Astrocyte (in vitro differentiated cells and primary cell): ENCODE measurements at places on chromosomes 16 and 17. TPM values are rescaled to one million over a fixed set of nuclear protein-coding genes. Genes with fewer than 3 reads are reported as not detected.
A peak's percentile ranks its signal among the peaks of the same experiment; 100 is the strongest.

DNA sequence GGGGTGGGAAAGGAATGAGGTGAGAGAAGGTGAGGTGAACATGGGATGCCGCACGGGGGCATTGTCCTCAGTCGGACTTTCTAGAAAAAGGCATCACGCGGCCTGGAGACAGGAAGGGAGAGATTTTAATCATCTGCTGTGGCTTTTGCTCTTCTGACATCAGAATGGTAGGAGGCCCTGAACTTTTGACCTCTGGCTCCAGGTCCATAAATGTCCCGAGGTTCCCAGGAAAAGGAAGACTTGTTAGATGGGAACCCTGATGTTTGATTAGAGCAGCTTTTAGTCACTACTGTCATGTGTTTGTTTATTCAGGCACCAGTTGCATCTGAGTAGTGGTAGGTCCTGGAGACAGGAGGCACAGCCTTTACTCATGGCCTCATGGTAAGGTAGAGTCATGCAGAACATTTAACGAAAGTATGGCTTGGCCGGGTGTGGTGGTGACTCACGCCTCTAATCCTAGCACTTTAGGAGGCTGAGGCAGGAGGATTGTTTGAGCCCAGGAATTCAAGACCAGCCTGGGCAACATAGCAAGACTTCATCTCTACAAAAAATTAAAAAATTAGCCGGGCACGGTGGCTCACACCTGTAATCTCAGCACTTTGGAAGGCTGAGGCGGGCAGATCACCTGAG, 203.1 kb downstream of the MSI2 start:
- no peaks in the 10 kb centered on the region for H3K27me3 ChIP-seq
- DNase-seq: peak; percentile 92
- H3K27ac ChIP-seq: peak overlapping the region; percentile 48
- peaks cover 50% of the 10 kb centered on the region for H3K4me1 ChIP-seq
- H3K36me3 ChIP-seq: no peaks in the 10 kb centered on the region

- DNase-seq: no peak
- no peaks in the 10 kb centered on the region for H3K4me1 ChIP-seq
- H3K27me3 ChIP-seq: peaks cover 13% of the 10 kb centered on the region
- no peak overlapping the region for H3K27ac ChIP-seq
- no peak overlapping the region for H3K4me3 ChIP-seq
- H3K36me3 ChIP-seq: no peaks in the 10 kb centered on the region
Observed at GRCh38 chr17:58277107-58277801, 3.5 kb downstream of the MPO start.

DNA sequence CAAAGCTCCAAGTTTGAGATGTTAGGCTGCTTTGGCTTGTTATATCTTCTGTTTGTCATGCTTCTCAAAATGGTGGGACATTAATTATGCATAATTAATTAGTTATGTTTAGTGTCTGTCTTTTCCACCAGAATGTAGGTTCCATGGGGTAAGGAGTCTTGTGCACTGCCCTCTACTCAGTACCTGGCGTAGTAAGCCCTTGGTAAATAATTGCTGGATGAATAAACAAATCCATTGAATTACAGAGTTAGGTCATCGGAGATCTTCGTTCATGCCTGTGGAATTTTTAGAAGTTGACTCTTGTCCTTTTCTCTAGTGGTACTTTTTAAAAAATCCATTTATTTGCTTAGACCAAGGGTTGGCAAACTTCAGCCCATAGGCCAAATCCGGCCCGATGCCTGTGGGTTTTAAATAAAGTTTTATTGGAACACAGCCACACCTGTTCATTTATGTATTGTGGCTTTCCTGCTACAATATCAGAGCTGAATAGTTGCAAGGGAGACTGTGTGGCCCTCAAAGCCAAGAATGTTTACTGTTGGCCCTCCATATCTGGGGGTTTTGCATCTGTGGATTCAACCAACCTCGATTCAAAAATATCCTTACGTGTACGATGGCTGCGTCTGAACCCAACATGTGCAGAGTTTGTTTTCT, 524.8 kb upstream of the EEF2KMT start:
- no peaks in the 10 kb centered on the region for H3K36me3 ChIP-seq
- H3K27me3 ChIP-seq: no peaks in the 10 kb centered on the region
- H3K27ac ChIP-seq: no peak overlapping the region
- H3K4me3 ChIP-seq: no peak overlapping the region

DNA sequence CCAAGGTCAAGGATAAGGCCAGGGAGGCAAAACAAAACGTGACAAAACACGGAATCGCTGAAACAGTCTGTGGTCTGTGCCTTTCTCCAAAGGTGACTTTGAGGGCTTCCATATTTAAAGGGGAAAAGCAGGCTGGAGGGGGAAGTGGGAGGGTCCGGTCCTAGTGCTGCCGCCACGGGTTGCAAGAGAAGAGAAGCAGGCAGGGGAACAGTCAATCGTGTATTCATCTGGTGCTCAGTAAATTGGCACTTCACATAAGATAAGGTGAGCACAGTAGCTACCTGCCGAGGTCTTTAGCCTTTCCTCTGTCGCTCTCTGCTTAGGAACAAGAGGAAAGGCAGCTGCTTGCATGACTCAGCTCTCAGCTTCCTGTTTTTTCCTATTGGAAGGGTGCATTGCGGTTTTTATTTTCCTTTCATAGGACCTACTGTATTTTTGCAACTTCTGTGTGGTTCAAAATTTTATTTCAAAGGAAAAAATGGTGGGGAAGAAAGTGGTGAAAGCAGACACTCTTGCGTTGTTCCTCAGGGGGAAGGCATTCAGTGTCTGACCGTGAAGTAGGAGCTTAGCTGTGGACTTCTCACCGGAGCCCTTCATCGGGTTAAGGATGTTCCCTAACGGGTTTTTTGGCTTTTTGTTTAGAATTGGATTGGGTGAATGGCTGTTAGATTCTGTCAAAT, 7.1 kb upstream of the LGALS3BP start:
- peak; percentile 67 for DNase-seq
- H3K36me3 ChIP-seq: peaks cover 2% of the 10 kb centered on the region
- peak overlapping the region; percentile 53 for H3K4me3 ChIP-seq

GRCh38 chr16:75555213-75555706, 792 bp downstream of the TMEM231 start:
- peaks cover 5% of the 10 kb centered on the region for H3K4me1 ChIP-seq
- peak; percentile 85 for DNase-seq
- H3K27ac ChIP-seq: peak overlapping the region; percentile 65
- H3K36me3 ChIP-seq: no peaks in the 10 kb centered on the region
- H3K27me3 ChIP-seq: no peaks in the 10 kb centered on the region
- peak overlapping the region; percentile 78 for H3K4me3 ChIP-seq

DNA sequence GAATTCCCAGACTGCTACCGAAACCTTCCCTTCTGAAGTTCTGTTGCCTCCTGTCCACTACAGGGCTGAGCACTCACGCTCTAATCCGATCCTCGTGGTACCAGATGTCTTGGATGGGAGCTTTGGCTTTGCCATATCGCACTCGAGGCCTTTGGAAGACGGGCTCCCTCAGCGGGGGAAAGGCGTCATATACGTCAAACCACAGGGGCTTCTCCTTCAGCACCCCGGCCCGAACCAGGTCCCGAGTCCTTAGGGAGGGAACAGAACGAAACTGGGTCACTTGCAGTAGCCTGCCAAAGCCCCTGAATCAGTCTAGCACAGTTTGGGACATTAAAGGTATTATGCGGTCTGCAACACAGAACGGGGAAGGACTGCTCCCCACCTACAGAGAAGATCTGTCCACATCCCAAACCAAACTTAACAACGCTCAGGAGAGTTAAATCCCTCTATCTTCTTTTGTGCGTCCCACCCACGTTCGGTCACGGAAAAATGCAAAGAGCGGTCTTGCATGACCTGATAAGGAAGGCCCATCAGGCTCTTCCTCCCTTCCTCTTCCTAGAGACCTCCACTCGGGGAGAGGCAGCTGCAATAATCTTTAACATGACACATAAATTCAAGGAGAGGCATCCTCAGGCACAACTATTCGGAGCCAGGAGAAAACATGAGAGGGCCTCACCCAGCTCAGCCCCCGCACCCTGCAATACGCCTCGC, 526 bp downstream of the MRPS23 start:
- no peak for DNase-seq
- peaks cover 18% of the 10 kb centered on the region for H3K4me1 ChIP-seq
- H3K4me3 ChIP-seq: peak overlapping the region; percentile 95
- no peaks in the 10 kb centered on the region for H3K27me3 ChIP-seq

DNA sequence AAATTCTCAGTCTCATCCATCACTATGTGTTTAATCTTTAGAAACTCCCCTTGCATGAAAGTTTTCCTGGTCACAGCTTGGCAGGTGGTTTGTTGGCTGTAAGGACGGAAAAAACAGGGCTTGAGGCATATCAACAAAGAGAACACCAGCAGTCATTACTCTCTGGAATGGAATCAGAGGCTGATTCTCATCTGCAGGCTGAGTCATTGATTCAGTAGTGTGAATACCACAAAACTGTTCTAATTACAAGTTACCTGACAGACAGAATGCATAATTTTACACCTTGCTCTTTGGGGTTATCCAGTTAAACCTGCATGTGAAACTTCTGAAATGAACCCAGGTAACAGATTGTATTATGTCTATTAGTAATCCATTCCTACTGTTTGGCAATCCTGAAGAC, 11.5 kb upstream of the SLFN12L start:
- peaks cover 29% of the 10 kb centered on the region for H3K27me3 ChIP-seq
- H3K36me3 ChIP-seq: no peaks in the 10 kb centered on the region
- no peak overlapping the region for H3K27ac ChIP-seq

GRCh38 chr17:51118330-51119195, 2.1 kb downstream of the SPAG9 start:
- H3K4me1 ChIP-seq: peaks cover 28% of the 10 kb centered on the region
- peak overlapping the region; percentile 89 for H3K4me3 ChIP-seq
- no peak overlapping the region for H3K27ac ChIP-seq
- DNase-seq: no peak
- no peaks in the 10 kb centered on the region for H3K27me3 ChIP-seq

KRT39 gene
- total RNA-seq: not detected in 2 replicates

TBC1D3I gene
- total RNA-seq: 0.11 and 0.58 TPM in 2 replicates

BOLA2 gene
- 8.0 and 9.7 TPM in 2 replicates for total RNA-seq

KCNJ16 gene
- 0.73 and 1.5 TPM in 2 replicates for total RNA-seq
